ENCODE measurements at places on chromosomes 11 and 22.

GRCh38 chr11:116981266-116981885 lies 116.9 kb downstream of the SIK3 start:
- H3K36me3 ChIP-seq = no peaks in the 10 kb centered on the region
- H3K27ac ChIP-seq = peak overlapping the region; percentile 56
- DNase-seq = no peak
- no peak overlapping the region for H3K4me3 ChIP-seq
- H3K4me1 ChIP-seq = no peaks in the 10 kb centered on the region

DNA sequence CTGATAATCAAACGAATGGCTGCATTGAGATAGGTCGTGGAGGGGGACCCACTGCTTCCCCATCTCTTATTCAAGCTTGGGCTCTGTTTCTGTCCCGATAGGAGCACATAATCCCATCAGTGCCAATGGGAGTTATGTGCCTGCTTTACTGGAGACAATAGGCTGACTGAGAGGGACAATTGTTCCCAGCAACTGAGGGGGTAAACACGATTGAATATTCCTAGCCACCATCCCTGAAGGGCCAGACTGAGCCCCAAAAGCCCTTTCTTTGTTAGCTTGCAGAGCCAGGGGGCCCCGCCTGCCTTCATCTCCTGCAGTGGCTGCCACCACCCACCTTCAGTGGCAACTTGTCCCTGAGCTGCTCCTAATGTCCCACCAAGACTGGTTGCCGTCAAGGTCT lies 172.8 kb upstream of the NAV2 start:
- H3K36me3 ChIP-seq = no peaks in the 10 kb centered on the region
- DNase-seq = no peak
- no peak overlapping the region for H3K27ac ChIP-seq

- H3K4me1 ChIP-seq = peaks cover 47% of the 10 kb centered on the region
- no peaks in the 10 kb centered on the region for H3K36me3 ChIP-seq
- peak overlapping the region; percentile 42 for H3K27ac ChIP-seq
- H3K4me3 ChIP-seq = no peak overlapping the region
Measured at GRCh38 chr11:35077709-35078469, 61.1 kb upstream of the CD44 start.

- DNase-seq = no peak
- peaks cover 71% of the 10 kb centered on the region for H3K4me1 ChIP-seq
- peak overlapping the region; percentile 2 for H3K27ac ChIP-seq
- peaks cover 5% of the 10 kb centered on the region for H3K36me3 ChIP-seq
Measured at GRCh38 chr11:130894322-130895025, 21.8 kb downstream of the SNX19 start.
